T-helper 2 cell treated with Interferon-gamma antibody and Interleukin-4, amounts not matched to agents 5 μg/mL and 100 μg/mL, for 36 hours (primary cell): ENCODE measurements at places on chromosomes 16 and 17.

DNA sequence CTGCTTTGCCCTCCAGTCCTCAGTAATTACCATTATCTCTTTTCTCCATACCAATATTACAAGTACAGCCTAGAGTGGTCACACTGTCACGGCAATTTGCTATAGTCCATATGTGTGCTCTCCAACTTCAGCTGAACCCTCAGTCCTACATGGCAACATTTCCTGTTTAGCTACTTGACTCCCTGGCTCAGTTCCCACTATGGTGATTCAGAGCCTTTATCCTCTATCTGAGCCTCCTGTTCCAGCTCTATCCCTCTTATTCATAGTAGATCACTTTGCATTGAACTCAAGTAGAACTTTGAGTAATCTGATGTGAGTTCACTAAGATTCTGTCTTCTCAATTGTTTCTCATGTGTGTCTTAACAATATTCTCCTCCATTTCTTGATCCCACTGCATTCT, 43.7 kb upstream of the GOSR1 start:
- no peak for DNase-seq

GRCh38 chr16:68072038-68072695, 13.0 kb upstream of the NFATC3 start:
- no peak for DNase-seq

DNA sequence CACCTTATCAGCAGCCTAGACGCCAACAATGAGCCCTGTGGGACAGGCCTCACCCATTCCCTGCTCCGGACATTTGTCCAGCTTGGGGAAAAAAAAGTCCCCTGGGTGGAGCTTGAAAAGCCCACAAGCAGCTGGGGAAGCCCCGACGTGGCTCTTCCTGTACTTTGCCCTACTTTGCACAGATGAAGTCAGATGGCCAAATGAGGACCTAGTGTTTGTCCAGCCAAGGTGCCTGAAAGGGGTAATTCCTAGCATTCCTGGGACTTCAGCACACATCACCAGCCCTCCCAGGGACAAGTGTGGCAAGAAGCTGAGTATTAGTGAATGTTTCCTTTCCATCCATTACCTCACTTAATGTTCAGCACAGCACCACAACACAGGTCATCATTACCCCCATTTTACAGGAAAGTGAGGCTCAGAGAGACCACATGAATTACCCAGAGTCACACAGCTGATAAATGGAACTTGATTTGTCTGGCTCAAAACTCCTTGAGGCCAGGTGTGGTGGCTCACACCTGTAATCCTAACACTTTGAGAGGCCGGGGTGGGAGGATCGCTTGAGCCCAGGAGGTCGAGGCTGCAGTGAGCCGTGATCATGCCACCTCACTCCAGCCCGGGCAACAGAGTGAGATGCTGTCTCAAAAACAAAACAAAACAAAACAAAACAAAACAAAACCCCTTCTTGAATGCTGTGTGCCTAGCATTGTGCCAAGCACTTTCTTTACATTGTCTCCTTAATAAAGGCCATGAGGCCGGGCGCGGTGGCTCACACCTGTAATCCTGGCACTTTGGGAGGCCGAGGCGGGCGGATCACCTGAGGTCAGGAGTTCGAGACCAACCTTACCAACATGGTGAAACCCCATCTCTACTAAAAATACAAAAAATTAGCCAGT, 19.9 kb upstream of the PLLP start:
- no peak for DNase-seq

DNA sequence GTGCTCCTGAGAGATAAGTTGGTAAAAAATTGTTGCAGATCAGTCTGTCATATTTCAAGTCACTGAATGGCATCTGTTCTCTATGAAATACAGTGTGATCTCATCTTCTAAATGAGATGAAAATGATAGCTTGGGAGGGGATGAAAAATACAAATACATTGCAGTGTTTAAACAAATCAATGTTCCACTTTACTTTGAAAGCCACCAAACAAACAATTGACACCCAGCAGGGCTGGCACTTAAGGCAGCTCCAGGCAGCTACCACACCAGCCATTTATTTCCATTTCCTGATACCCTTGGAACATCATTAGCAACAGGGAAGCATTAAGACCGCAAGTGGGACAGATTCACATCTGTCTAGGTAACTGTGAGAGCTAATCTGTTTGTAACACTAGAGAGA, 827.6 kb upstream of the KIF2B start:
- DNase-seq = no peak
